ENCODE measurements at places on chromosomes 16 and 17. TPM values are rescaled to one million over a fixed set of nuclear protein-coding genes. Genes with fewer than 3 reads are reported as not detected.

The GUCY2D gene
- not detected for total RNA-seq

The SPATA32 gene
- not detected for total RNA-seq

The CACNB1 gene
- 28.1 TPM for total RNA-seq

The TPSAB1 gene
- not detected for total RNA-seq

The NECAB2 gene
- not detected for total RNA-seq

The KRT33A gene
- not detected for total RNA-seq

- H3K27ac ChIP-seq: no peak overlapping the region
- H3K4me1 ChIP-seq: peaks cover 16% of the 10 kb centered on the region
- no peak overlapping the region for H3K4me3 ChIP-seq
- no peaks in the 10 kb centered on the region for H3K27me3 ChIP-seq
- DNase-seq: no peak
These were observed 7.5 kb upstream of the CEP131 start for GRCh38 chr17:81230043-81230820.

DNA sequence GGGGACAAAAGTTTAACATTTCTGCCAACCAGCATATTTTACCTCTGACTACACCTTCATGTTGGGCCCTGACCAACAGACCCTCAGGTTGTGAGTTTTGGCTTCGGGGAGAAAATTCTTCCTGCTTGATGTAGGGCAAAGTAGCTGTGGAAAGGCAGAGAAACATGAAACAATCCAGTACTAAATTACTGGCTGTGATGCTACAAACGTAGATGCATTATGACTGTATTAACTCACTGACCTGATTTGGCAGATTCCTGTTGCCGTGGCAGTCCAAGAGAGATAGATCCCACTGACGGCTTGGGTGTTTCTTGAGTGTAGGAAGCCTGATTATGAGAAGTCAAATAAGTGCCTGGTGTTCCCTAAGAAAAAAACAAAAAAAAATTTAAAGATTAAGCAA lies 80.7 kb downstream of the TTC19 start:
- H3K27ac ChIP-seq: no peak overlapping the region
- H3K36me3 ChIP-seq: peaks cover 66% of the 10 kb centered on the region
- H3K4me1 ChIP-seq: no peaks in the 10 kb centered on the region
- no peaks in the 10 kb centered on the region for H3K27me3 ChIP-seq
- DNase-seq: no peak

- no peak for DNase-seq
- no peak overlapping the region for H3K27ac ChIP-seq
- no peaks in the 10 kb centered on the region for H3K27me3 ChIP-seq
- no peaks in the 10 kb centered on the region for H3K4me1 ChIP-seq
- no peak overlapping the region for H3K4me3 ChIP-seq
These were observed 18.8 kb downstream of the PCTP start for GRCh38 chr17:55769625-55770000.

- H3K4me1 ChIP-seq: peaks cover 63% of the 10 kb centered on the region
- DNase-seq: no peak
- H3K27me3 ChIP-seq: no peaks in the 10 kb centered on the region
- no peak overlapping the region for H3K27ac ChIP-seq
- H3K4me3 ChIP-seq: no peak overlapping the region
These were observed 6.7 kb downstream of the IL4R start for GRCh38 chr16:27320261-27321012.

DNA sequence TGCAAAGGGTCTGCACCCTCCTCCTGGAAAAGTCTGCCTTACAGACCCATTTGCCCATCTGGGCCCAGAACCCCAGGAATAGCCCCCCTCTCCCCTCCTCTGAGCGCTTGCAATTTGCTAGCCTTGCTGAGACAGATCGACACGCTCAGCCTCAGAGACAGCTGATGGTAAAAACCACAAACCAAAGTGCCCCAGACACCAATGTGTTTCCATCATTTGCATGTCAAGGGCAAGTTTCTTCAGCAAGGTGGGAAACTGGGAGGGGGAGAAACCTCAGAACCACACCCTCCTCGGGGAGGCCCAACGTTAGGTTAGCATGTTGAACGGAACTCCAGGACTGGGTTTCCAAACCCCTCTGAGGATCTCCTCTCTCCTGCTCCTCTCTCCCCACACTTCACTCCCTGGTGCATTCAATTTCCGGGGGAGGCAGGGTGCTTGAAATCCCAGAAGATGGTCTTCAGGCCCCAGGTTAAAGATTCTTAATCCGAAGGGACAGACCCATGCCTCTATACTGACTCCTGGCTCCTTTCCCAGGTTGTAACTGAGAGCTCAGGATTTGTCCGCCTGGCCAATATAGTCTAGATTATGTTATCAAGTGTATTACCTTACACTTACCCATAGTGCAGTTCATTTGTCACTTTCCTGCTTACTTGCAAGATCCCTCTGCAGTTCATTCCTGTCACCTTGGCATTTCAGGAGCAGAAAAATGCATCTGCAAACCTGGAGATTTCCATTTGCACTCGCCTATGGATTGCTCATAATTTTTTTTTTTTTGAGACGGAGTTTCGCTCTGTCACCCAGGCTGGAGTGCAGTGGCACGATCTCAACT lies 1.3 kb upstream of the CUEDC1 start:
- DNase-seq: peak; percentile 39
- peaks cover 28% of the 10 kb centered on the region for H3K4me1 ChIP-seq
- H3K4me3 ChIP-seq: no peak overlapping the region
- H3K27me3 ChIP-seq: peaks cover 9% of the 10 kb centered on the region
- H3K27ac ChIP-seq: no peak overlapping the region

- H3K27ac ChIP-seq: no peak overlapping the region
- no peak overlapping the region for H3K4me3 ChIP-seq
- no peaks in the 10 kb centered on the region for H3K36me3 ChIP-seq
These were observed 619.9 kb upstream of the SOX9 start for GRCh38 chr17:71500761-71501555.

DNA sequence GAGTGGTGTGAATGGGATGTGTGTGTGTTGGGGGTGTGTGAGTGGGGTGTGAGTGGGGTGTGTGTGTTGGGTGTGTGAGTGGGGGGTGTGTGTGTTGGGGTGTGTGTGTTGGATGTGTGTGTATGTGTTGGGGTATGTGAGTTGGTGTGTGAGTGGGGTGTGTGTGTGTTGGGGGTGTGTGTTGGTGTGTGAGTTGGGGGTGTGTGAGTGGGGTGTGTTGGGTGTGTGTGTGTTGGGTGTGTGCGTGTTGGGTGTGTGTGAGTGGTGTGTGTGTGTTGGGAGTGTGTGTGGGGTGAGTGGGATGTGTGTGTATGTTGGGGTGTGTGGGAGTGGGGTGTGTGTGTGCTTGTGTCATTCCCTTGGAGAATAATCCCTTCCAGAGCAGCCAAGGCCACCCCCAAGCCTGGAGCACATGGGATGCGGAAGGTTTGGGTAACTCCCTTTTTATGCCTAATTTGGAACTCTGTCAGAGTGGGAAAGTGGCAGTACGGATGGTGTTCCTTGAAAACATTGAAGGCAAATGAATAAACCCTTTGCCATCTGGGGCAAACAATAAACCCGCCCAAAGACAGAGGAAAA lies 14.3 kb downstream of the RNF213 start:
- H3K4me1 ChIP-seq: peaks cover 85% of the 10 kb centered on the region
- no peaks in the 10 kb centered on the region for H3K27me3 ChIP-seq
- peak overlapping the region; percentile 16 for H3K27ac ChIP-seq
- peaks cover 59% of the 10 kb centered on the region for H3K36me3 ChIP-seq

DNA sequence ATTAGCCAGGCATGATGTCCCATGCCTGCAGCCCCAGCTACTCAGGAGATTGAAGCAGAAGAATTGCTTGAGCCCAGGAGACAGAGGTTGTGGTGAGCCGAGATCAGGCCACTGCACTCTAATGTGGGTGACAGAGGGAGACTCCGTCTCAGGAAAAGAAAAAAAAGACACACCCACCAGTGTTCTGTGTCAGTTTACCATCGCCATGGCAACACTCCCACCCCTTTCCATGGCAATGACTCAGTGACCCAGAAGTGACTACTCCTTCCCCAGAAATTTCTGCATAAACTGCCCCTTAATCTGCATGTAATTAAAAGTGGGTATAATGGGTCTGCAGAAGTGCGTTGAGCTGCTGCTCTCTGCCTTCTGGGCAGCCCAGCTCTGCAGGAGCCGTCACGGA lies 4.0 kb upstream of the ZC3H18 start:
- no peak overlapping the region for H3K4me3 ChIP-seq
- H3K36me3 ChIP-seq: no peaks in the 10 kb centered on the region
- peaks cover 22% of the 10 kb centered on the region for H3K4me1 ChIP-seq
- H3K27ac ChIP-seq: no peak overlapping the region
- no peaks in the 10 kb centered on the region for H3K27me3 ChIP-seq
- DNase-seq: no peak

DNA sequence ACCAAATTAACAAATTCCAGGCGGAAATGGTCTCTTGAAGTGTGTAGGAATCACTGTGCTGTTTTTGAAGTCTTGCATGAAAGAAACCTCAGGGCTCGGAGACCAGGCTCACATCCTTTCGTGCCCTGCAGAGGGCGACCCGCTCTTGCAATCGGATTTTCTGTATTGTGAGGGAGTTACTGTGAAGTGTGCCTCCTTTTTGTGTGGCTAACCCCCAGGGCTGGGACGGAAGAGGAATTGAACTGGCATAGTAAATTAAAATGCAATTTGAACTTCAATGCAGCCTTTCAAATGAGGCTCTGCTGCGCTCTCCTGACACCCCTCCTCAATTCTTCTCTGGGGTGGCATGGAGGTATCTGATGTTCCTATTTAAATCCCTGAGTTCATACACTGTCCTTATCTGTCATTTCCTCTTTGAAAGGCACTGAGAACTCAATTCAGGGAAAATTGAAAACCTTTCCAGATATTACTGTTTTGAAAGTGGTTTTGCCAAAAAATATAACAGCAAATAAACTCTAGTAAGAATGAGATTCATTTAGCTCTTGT lies 51.5 kb upstream of the MGAT5B start:
- no peaks in the 10 kb centered on the region for H3K36me3 ChIP-seq
- DNase-seq: peak; percentile 27
- H3K27ac ChIP-seq: no peak overlapping the region
- peaks cover 4% of the 10 kb centered on the region for H3K4me1 ChIP-seq

DNA sequence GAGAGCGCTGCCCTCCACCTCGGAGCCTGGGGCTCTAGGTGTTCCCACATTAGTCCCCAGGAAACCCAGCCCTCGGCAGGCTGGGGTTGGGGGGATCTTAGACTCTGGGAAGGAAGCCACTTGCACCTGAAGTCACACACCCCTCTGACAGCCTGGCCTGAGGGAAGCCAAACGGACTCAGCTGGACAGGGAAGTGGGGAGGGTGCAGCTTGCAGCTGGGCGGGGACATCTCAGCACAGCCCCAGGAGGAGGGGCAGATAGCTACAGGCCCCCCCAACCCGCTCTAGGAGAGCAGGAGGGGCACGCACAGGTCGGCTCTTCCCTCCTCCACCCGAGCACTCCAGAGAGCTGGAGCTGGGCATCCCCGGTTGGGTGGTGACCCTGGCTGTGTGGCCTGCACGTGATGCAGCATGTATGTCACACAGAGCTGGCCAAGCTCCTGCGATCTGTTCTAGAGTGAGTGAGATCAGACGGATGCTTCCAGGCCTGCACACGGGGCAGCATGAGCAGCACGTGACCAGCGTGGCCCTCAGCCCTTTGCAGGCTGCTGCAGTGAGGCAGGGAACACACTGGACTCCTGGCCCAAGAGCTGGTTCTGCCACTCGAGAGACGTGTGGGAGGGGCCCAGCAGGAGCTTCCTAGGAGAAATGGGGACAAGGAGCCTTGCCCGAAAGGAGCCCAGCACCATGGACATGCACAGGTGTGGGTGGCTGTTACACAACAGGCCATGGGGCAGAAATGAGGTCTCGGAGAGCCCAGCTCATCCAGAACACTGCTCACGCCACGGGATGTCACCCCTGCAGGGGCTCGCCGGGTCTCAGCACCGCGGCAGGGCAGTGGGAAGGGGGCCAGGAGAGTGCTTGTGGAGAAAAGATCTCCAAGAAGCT lies 15.4 kb downstream of the KIFC3 start:
- no peak overlapping the region for H3K27ac ChIP-seq
- no peak overlapping the region for H3K4me3 ChIP-seq
- H3K4me1 ChIP-seq: peaks cover 2% of the 10 kb centered on the region
- H3K36me3 ChIP-seq: no peaks in the 10 kb centered on the region

- peaks cover 32% of the 10 kb centered on the region for H3K4me1 ChIP-seq
- no peak for DNase-seq
- H3K27ac ChIP-seq: no peak overlapping the region
- no peak overlapping the region for H3K4me3 ChIP-seq
These were observed 9.0 kb upstream of the NXPH3 start for GRCh38 chr17:49566668-49567071.

GRCh38 chr16:50280932-50281331 lies 14.6 kb downstream of the ADCY7 start:
- H3K4me1 ChIP-seq: peaks cover 91% of the 10 kb centered on the region
- no peak for DNase-seq
- no peak overlapping the region for H3K4me3 ChIP-seq
- no peaks in the 10 kb centered on the region for H3K27me3 ChIP-seq
- H3K27ac ChIP-seq: peak overlapping the region; percentile 85
- H3K36me3 ChIP-seq: peaks cover 4% of the 10 kb centered on the region

DNA sequence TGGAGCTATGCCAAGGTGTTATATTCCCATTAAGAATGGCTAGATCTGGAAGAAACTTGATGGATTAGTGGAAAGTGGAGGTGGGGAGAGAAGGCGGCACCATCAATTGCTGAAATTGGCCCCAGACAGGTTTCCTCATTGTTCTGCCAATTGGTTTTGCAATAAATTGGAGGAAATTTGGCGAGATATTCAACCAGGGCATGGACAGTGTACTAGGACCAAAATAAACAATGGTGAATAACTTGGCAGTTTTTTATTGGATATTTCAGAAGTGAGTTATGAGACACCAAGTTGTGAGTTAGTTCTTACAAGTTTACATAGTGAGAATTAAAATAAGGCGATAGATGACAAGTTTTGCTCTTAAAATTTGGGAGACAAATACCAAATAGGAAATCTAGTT lies 41.1 kb upstream of the SOX9 start:
- H3K4me3 ChIP-seq: no peak overlapping the region
- no peak overlapping the region for H3K27ac ChIP-seq
- no peaks in the 10 kb centered on the region for H3K27me3 ChIP-seq
- DNase-seq: no peak
- no peaks in the 10 kb centered on the region for H3K36me3 ChIP-seq

- H3K4me3 ChIP-seq: peak overlapping the region; percentile 18
- DNase-seq: no peak
- H3K36me3 ChIP-seq: no peaks in the 10 kb centered on the region
- peak overlapping the region; percentile 54 for H3K27ac ChIP-seq
These were observed 67.9 kb downstream of the RAI1 start for GRCh38 chr17:17749025-17749772.

- H3K36me3 ChIP-seq: no peaks in the 10 kb centered on the region
- no peak for DNase-seq
- no peak overlapping the region for H3K27ac ChIP-seq
- H3K4me3 ChIP-seq: no peak overlapping the region
- no peaks in the 10 kb centered on the region for H3K27me3 ChIP-seq
- H3K4me1 ChIP-seq: peaks cover 7% of the 10 kb centered on the region
These were observed 135.6 kb upstream of the COX10 start for GRCh38 chr17:13933441-13934276.
